Heart left ventricle (tissue), 16 donors: ENCODE measurements at places on chromosomes 12 and 14. TPM values are rescaled to one million over a fixed set of nuclear protein-coding genes. Genes with fewer than 3 reads are reported as not detected.

DNA sequence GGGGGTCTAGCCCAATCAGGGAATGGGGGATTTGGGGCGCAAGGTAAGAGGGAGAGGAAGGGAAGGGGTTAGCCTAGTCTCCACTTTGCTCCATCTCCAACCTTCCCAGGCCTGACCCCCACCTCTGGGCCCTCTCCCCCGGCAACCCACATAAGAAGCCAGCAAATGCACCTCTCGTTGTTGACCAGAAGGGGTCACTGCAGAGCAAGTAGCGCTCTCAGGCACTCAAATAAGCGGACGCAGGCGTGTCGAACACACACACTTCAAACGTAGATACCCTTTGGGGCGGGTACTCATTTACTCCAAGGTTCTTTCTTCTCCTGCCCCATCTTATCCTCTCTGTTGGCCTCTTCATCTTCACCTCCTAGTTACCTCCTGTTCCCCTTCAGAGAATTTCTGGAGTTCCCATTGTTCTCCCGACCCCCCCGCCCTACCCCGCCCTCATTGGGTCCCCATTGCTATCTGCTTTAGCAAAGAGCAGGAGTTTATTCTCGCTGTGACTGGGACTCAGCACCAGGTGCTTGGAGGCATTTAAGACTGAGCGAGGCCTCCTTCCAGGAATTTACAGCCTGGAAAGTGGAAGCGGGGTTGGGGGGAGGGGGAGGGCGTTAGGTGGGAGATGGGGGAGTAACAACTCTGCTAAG is 1.5 kb upstream of the SRRM4 start:
- H3K4me3 ChIP-seq: no peak overlapping the region
- H3K27me3 ChIP-seq: peaks cover 79% of the 10 kb centered on the region
- H3K4me1 ChIP-seq: peaks cover 20% of the 10 kb centered on the region
- no peak overlapping the region for H3K27ac ChIP-seq

GRCh38 chr12:88267630-88268029 is 125.5 kb downstream of the TMTC3 start:
- no peaks in the 10 kb centered on the region for H3K4me1 ChIP-seq
- H3K27ac ChIP-seq: no peak overlapping the region
- DNase-seq: no peak
- no peaks in the 10 kb centered on the region for H3K27me3 ChIP-seq
- H3K4me3 ChIP-seq: no peak overlapping the region

DNA sequence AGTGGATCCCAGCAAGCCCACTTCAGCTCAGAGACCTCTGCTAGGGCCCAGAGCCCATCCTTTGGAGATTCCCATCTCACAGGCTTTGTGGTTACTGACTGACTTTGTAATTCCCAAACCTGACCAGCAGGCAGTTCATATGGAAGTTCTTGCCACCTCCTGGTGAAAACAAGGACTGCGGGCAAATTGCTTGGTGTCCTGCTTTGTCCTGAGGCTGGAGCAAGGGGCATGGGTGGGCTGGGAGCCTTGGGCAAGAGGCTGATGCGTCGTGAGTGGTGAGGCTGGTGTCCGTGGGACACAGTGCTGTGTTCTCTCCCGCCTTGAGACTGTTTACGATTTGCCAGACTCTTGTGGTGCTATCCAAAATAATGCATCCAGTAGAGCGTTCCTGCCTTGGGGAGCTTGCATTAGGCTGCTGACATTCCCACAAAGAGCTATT is 91.0 kb downstream of the LRRC74A start:
- no peak for DNase-seq
- no peaks in the 10 kb centered on the region for H3K36me3 ChIP-seq

GRCh38 chr12:117284140-117284539 is 77.3 kb downstream of the NOS1 start:
- H3K27me3 ChIP-seq: no peaks in the 10 kb centered on the region
- no peak overlapping the region for H3K4me3 ChIP-seq
- H3K4me1 ChIP-seq: no peaks in the 10 kb centered on the region
- DNase-seq: no peak
- H3K36me3 ChIP-seq: no peaks in the 10 kb centered on the region

Gene SLC41A2
- 1.6 TPM for total RNA-seq
